ENCODE measurements at places on chromosomes 11 and 22.

DNA sequence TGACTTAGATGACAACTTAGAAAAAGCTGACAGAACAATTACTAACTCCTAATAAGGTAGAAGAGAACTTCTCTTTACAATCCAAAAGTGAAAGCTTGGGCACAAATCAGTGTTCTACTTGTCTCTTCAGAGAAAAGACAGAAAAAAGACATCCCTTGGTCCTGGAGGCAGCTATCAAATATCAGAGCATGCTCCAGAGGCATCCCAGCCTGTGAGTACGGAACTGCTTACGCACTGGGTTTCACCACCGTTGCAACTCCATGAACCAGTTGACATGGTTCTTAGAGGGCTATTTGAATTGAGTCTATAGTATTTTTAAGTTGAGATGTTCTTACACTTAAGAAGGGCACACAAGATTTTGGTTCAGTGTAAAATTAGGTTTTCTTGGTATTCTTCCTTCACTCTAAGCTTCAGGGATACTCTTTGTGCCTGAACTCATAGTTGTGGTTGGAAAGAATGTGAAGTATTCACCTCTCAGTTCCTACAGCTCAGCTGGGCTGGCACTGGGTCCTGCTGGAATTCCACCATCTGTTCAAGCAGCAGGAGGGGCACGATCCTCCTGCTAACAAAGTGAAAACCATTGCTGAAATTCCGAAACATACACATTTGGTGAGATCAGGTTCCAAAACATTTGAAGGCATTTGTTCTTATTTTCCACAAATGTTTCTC is 6.3 kb downstream of the AKIP1 start:
- no peak for DNase-seq

DNA sequence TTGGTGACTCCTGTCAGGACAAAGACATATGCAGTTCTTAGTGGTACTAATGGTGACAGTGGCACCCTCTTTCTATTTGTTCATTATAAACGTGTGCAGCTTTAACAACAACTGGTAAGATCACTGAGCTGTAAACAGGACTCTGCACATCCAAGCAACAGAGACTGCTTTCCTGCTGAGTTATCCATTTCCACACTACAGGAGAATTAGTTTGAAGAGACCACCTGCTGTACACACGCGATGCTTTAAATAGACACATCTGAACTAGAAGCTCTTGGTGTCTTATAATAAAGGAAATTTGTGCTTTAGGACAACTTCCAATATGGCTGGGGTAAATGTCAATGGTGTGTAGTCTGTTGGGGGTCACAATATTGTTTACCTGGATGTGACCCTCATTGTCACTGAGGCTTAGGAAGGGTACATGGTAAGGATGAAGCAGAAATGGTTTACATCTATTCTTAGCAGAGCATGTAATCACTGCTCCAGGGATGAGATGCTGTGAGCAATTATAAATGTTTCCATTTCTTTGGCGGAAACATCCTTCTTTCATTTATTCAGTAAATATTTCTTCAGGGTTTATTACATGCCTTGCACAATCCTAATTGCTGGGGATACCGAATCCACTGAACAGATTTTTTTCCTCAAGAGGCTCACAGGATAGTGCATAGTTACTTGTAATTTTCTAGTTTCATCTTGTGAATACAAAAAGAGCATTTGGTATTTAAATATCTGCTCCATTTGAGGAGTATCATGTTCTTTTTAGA is 354.0 kb upstream of the CCDC90B start:
- DNase-seq, result no peak

- DNase-seq, result peak; percentile 34
These were observed 9.6 kb upstream of the CD248 start for GRCh38 chr11:66326261-66327111.

- no peak for DNase-seq
These were observed 81.1 kb downstream of the BMAL1 start for GRCh38 chr11:13358596-13359270.

GRCh38 chr11:16945671-16946469 is 68.3 kb downstream of the PLEKHA7 start:
- DNase-seq, result peak; percentile 63

DNA sequence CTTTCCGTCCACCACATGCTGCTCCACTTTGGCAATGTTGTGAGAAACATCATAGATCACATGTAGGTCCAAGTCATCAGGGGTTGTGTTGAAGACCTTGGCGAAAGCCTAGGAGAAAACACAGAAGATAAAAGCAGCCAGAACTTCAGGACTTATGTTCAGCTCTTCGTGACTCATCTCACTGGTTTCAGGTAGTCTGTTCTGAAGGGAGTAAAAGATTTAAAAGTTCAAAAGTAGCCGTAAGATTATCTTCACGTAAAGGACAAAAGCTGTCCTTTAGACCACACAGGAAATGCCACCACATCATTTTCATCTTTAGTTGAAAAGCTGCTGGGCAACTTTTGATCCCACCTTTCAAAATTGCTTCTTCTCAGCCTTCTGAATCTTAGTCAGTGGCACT is 16.9 kb downstream of the RTCB start:
- no peak for DNase-seq

GRCh38 chr11:68266121-68266891 is 5.5 kb downstream of the C11orf24 start:
- no peak for DNase-seq

DNA sequence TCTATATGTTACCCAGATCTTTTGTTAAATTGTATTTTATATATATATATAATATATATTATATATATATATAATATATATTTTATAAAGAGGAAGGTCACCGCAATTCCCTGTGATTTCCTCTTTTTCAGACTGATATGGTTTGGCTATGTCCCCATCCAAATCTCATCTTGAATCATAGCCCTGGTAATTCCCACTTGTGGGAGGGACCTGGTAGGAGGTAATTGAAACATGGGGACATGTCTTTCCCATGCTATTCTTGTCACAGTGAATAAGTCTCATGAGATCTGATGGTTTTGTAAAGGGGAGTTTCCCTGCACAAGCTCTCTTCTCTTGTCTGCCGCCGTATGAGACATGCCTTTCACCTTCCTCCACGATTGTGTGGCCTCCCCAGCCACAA is 157.6 kb downstream of the RAB38 start:
- no peak for DNase-seq

DNA sequence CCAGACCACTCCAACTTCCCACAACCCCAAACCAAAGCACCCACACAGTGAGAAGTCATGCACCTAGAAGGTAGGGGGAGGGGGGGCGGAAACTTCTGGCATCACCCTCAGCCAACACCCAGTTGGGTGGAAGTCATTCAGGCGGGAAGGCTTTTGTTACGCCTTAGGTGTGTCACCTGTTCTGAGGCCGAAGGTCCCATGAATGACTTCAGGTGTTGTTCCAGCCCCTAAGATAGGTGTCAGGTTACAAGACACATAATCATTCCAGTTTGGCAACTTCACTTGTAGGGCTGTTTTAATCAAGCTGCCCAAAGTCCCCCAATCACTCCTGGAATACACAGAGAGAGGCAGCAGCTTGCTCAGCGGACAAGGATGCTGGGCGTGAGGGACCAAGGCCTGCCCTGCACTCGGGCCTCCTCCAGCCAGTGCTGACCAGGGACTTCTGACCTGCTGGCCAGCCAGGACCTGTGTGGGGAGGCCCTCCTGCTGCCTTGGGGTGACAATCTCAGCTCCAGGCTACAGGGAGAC is at the start of gene TMPRSS4:
TSS of gene TMPRSS4 (plus strand) at position 325 of the 528 bp plus-strand sequence. CDS start 225 bp downstream, outside the sequence.
- DNase-seq, result no peak
